Testis (tissue), 5 donors: ENCODE measurements at places on chromosomes 1 and 21. TPM values are rescaled to one million over a fixed set of nuclear protein-coding genes. Genes with fewer than 3 reads are reported as not detected.

The PCP4 gene
- 0.74 TPM for total RNA-seq

The CD247 gene
- 1.1 TPM for total RNA-seq

The SPRR2E gene
- not detected for total RNA-seq

The GUCA2B gene
- not detected for total RNA-seq

The DNASE2B gene
- total RNA-seq, result 0.31 TPM

DNA sequence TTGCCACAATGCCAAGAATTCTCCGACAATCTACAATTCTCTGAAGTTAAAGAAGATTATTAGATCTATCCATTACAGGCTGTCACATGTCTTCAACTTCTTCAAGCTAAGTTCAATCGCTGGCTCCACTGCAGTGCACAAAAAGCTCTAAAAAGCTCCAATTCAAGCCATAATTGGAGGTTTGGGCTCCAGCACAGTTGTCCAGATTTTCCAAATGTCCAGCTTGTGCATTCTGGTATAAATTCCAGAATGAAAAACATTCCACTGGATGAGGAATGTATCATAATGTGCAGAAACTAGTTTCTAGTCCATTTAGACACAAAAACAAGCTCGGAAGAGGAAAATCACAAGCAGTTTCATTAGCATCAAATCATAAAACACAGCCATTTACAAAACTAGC is 138.6 kb downstream of the NRIP1 start:
- no peak for DNase-seq

DNA sequence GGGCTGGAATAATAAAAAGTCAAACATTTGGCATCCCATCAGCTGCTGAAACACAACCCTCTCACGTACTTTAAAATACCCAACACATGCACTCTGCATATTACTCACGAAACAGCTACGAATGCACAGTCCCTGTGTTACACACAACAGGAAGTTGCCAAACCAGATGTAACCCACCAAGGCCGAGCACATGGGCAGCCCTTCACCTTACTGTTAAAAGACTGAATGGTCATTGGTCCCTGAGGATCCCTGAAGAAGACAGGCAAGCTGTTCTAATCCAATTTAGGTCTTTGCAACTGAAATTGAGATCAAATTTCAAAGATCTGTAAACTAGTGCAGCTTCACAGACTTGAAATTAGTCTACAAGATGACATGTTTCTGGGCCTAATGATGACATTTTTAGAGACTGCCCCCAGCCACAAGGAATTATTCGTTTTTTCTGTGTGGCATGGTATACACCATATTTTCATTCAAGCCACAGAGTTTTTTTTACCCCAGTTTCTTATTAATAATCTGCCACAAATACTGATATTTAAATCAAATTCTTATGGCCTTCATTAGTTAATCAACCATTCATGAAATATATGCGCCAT is 25.6 kb upstream of the IER5 start:
- no peak for DNase-seq

- DNase-seq, result no peak
Measured at GRCh38 chr1:231460614-231461013, 38.5 kb upstream of the EGLN1 start.

DNA sequence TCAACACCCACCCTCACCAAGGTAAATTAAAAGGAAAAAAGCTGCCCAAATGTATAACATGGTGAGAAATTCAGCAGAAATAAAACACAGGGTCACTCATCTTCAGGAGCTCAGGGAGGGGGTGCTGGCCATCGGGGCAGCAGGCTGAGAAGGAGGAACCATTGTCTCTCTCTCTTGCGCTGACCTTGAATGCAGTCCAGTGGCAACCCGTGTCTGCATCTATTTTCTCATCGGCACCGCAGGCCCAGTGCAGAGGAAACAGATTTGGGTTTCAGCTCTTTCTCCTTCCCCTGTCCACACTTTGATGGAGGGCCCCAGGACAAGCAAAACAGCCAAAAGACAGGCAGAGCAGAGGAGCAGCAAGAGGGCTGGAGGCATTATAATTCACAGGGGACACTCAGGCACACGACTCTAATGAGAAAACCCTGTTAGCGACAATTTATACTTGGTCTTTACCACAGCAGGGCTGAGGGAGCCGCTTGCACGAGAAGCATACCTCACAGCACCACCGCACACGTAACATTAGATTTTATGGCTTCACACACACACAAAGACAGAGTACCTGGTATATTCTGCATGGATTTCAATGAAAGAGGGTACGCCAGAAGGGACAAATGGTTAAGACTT is 18.6 kb downstream of the MKNK1 start:
- DNase-seq, result peak; percentile 67

DNA sequence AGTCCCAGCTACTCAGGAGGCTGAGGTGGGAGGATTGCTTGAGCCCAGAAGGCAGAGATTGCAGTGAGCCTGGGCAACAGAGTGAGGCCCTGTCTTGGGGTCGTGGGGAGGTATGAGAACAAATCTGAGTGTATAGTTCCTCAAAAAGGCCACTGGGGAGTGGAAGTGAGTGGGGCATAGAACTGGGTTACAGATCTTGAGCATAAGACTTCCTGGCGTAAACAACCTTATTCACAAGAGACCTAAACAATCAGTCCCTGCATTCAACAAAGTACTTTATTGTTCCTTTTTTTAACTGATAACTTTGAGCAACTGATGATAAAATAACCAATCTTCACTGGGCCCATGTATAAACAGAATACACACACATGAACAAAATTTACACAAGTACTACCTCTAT is 72.7 kb upstream of the MUTYH start:
- no peak for DNase-seq

DNA sequence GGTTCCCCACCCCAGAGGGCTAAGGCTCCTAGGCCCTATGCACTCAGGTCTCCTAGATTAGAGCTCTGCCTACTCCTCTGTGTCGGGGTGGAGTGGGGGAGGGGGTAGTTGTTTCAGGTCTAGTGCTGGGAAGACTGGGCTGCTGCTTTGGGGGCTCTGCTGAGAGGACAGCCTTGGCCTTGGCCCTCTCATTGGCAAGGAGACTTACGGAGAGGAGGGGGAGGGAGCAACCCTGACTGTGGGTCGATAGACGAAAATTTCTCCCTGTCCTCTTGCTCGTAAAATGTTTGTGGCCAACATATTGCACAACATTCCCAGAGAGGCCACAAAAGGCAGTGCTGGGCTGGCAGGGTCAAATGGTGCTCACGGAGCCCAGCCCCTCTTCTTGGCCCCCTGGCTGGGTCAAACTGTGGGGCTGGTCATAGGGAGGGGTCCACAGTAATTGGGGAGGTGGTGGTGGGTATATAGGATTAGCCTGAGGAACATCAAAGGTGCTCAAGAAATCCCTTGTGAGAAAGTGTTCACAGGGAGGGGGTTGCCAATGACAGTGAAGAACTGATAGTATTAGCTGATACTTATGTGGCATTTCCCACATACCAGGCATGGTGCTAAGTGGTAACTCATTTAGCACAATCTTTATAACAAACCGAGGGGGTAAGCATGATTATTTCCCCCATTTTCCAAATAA is 8.5 kb upstream of the DMBX1 start:
- DNase-seq, result no peak

GRCh38 chr1:177384461-177384860 is 213.7 kb downstream of the BRINP2 start:
- no peak for DNase-seq

DNA sequence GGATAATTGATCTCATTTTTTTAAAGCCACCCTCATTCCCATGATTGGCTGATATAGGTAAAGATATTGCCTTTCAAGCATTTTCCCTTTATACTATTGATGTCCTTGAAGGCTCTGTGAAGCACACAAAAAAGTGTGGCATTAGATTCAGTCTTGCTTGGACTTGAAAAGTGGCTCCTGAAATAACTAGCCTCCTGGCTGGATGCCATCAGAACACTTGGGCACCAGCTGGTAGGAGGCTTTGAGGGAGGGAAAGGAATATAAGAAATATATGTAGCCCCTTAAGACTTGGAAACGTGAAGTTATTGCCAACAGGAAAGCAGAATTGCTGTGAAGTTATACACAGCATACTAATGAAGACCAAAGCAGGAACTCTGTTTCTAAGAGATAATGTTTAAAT is 14.1 kb downstream of the MTR start:
- no peak for DNase-seq

DNA sequence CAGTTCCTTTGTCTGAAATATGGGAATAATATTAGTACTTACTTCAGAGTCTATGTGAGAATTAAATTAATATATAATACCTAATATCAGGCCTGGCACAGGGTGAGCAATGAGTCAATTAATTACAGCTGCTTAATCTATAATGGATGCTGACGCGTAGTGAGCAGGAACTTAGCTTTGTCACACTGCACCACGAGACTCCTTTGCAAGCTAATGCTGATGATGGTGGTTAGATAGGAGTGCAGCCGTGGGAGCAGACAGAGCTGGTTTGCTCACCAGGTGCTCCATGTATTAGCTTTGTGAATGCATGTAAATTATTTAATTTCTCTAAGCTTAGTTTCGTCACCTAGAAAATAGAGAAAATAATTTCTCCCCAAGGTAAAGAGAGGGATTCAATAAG is 35.1 kb downstream of the KCNJ15 start:
- no peak for DNase-seq

GRCh38 chr1:22953057-22953739 is 19.5 kb downstream of the LACTBL1 start:
- DNase-seq, result peak; percentile 44

GRCh38 chr1:2594641-2595131 is 8.1 kb downstream of the PRXL2B start:
- no peak for DNase-seq

GRCh38 chr1:223667484-223668182 is 2.1 kb upstream of the CAPN8 start:
- no peak for DNase-seq

- DNase-seq, result no peak
Measured at GRCh38 chr1:164902491-164902890, 343.5 kb downstream of the PBX1 start.

DNA sequence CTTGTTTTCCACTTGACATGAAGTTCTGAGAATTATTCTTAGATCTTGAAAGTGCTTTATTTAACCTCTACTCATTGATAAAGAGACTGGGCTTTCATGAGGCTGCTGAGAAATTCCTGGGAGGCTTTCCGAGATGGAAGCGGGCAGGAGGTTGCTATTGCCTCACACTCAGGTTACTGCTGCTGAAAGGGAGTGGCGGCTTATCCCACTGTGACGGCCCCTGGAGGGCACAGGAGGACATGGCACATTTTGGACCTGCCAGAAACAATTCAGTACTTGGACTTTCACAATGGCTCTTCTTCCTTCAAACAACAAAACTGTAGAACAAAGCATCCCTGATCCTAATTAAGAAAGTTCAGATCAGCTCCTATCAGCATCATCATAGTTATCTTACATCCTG is 16.2 kb upstream of the MARK1 start:
- DNase-seq, result no peak

GRCh38 chr1:20184481-20184900 is 1.4 kb upstream of the UBXN10 start:
- DNase-seq, result no peak

DNA sequence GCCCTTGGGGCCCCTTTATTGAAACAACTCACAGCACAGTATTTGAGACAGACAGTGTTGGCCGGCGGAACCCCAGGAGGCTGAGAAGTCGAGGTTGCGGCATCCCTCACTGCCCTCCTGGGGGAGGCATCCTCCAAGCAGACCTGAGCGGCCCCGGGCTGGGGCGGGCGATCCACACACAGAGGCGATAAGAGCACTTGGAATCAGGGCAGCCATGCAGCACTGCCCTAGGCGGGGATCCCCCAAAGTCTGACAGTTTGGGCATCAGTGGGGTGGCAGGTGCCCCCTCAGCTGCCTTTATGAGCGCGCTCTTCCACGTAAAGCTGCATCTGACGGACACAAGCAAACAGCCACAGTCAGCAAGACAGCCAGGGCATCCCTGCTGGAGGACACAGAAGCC is 6.5 kb downstream of the MAD2L2 start:
- no peak for DNase-seq

GRCh38 chr1:19616489-19616888 is 27.6 kb upstream of the NBL1 start:
- no peak for DNase-seq

DNA sequence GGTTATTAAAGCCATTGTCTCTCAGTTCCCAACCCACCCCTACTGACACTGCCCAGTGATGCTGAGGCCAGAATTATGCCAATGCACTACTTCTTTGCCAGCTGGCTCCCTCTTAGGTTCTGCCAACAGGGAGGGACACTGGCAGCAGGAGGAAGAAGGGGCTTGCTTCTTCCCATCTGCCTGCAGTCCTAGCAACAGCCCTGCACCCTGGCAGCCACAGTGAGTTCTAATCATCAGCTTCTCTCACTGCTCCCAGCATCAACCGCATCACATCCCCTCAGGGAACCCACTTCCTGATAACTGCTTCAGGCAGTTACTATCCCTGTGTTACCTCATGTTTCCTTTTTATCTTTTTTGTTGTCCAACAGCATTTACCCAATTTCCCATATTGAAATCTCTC is 86.2 kb downstream of the UBR4 start:
- DNase-seq, result no peak

GRCh38 chr1:205837382-205837970 is 12.5 kb downstream of the PM20D1 start:
- peak; percentile 34 for DNase-seq

DNA sequence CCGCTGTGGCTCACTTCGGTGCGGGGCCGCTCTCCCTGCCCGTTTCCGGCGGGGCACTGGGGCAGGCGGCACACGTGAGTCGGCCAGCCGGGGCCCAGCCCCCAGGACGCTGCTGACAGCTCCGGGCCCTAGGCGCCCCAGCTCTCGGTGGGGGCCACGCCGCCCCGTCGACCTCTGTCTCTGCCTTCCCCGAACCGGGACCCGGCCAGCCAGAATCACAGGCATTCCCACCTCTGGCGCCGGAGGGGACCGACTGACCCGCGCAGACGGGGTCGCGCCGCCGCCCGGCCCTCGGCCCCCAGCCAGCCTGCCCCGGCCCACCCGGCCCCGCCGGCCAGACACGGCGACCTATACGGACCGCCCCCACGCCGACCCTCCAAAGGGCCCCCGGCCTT is 755 bp downstream of the SCMH1 start:
- DNase-seq, result peak; percentile 70

- DNase-seq, result peak; percentile 3
Measured at GRCh38 chr1:234706931-234707330, 97.0 kb upstream of the IRF2BP2 start.

DNA sequence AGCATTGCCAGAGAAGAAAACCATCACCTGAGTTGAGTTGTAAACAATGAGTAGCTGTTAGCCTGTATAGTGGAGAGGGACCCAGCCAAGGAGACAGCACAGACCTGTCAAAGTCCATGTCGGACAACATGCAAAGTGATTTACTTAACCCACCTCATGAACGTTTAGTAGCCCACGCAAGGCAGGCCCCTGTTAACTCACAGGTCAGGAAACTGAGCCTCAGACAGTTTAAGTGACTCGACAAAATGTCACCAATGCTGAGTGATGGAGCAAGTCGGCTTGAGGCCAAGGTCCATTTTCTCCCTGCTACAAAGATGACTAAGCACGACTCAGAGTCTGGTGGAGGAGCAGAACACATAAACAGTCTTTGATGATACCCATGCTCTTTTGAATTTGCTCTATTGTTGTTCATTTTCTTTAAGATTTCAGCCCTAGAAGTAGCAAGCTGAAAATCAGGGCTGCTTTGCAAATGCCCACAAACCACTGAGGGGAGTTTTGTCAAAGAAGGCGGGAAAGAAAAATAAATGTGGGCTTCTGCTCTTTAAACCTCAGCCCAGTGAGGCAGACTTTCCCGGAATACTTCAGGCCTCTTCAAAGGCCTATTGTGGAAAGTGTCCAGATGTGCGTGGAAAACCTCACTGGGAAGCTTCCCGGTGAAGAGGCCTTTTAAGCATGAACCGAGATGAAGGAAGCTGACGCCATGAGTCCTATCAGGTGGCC is 83.8 kb upstream of the HOOK1 start:
- peak; percentile 72 for DNase-seq
